Epithelial cell of proximal tubule (primary cell): ENCODE measurements at places on chromosomes 13 and 19. TPM values are rescaled to one million over a fixed set of nuclear protein-coding genes. Genes with fewer than 3 reads are reported as not detected.

GRCh38 chr13:109387471-109387870, 398.9 kb downstream of the IRS2 start:
- DNase-seq, result no peak

GRCh38 chr19:37948362-37948761, 41.4 kb downstream of the SIPA1L3 start:
- DNase-seq, result no peak

DNA sequence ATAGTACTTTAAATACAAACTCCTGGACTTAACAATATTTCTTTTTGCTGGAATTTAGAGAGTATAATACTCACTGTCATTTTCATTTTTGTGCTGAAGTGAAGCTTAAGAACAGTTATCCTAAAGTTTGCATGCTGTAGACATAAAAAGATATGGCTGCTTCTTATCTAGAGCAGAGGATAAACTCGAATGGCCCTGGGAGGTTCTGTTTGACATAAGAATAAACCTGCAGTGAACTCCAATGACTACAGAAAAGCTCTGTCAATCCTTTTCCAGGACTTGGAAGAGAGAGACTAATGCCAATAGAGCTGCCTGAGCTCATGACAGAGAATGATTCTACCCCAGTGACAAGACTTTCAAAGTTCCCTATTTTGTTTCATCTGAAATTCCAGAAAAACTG, 1017.8 kb upstream of the MIR17HG start:
- DNase-seq, result no peak

- DNase-seq, result no peak
Measured at GRCh38 chr13:24906268-24906667, 142.3 kb downstream of the RNF17 start.

- no peak for DNase-seq
Measured at GRCh38 chr13:21610687-21611086, 6.7 kb upstream of the MICU2 start.

DNA sequence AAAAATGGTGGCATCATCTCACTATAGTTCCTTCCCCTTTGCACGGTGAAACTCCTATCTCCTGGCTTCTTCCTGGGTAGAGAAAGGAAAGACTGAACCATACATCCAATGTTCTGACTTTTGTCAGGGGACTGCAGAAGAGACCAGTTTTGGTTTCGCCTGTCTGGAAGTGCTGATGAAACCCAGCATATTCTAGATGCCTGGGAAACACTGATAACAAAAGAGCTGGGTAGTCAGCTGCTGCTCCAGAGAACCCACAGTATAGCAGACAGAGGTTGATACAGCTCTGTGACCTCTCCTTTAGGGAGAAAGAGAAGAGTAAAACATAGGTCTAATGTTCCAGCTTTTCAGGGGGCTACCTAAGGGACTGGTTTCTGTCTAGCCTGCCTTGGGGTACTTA, 695.3 kb downstream of the DIAPH3 start:
- no peak for DNase-seq

DNA sequence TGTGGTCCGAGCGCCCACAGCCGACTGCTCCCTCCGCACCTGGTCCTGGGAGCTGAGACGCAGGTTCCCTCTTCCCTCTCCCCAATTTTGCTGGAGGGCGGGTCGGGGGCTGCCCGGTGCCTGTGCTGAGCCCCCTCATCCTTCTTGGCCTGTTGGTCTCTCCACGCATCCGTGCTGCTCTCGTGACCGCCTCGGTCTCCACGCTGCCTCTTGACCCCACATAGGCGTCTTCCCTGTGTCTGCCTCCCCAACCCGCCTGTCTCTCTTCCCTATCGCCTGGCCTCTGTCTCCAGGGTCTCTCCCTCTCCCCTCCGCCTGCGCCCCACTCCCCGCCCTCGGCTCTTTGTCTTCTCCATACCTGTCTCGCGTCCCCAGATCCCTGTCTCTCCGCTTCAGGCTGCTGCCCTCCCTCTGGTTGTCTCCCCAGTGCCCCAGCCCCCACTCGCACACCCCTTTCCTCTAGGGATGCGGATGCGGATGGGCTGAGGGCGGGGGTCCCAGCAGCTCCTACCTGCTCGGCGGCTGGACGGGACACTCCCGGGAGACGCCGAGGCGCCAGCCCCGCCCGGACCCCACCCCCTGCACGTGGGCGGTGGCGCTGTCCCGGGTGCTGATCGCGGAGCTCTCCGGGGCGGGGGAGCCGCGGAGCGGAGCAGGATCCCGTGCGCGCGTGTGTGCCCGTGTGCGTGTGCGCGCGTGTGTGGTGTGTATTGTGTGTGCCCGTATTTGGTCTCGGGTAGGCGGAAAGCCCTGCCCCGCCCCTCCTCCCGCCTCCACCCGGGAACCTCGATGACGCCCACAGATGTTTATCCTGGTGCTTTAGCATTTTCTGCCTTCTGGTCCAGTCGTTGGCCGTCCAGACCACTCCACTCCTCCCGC, at the start of gene SYT5:
Gene SYT5, minus strand, starts transcription at position 684 of the 879 bp plus-strand sequence. CDS start 1,248 bp downstream, outside the sequence.
- DNase-seq, result no peak

- DNase-seq, result peak; percentile 30
Measured at GRCh38 chr19:15934332-15935078, at the start of gene CYP4F11. CYP4F11 (minus strand) TSS chr19:15934529; CDS start chr19:15934408, 121 bp downstream.

DNA sequence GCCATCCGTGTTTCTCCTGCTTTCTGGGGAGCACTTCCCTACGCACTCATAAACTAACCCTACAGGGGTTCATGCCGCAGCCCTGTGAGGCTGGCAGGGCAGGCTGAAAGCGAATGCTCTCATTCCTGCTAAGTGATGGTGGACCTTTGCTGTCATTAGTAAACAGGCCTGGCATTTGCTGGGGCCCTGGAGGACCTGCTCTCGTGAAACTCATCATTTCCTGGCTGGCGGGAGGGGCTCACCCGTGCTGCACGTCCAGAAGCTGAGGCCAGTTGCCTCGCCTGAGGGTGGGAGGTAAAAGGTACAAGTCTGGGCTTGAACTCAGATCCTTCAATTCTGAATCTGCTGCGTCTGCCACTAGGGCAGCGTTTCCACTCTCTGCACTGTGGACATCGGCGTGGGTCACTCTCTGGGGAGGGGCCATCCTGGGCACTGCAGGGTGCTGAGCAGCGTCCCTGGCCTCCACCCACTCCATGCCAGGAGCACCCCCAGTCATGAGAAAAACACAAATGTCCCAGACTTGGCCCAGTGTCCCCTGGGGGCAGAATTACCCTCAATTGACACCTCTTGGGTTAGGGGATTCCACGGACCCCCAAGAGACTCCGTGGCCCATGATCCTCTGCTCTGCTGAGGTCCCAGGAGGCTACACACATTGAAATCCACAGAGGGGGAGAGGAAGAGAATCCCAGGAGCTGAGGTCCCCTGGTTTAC, 7.0 kb downstream of the MOB3A start:
- no peak for DNase-seq

DNA sequence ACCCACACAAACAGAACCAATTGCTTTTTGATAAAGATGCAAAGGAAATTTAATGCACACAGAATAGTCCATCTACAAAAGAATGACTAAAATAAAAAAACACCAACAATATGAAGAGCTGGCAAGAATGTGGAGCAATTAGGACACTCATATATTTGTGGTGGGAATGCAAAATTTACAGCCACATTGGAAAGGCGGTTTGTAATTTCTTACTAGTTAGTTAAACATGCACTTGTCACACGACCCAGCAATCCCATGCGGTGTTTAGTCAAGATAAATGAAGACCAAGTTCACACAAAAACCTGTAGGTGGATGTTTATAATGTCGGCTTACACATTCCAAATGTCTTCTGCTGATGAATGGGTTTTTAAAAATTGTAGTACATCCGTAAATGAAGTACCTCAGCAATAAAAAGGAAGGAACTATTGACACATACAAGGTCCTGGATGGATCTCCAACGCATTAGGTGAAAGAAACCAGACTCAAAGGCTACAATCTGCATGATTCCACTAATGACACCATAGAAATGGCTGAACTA, 5.2 kb downstream of the GRTP1 start:
- DNase-seq, result no peak

GRCh38 chr13:33003458-33004019, 12.7 kb upstream of the KL start:
- DNase-seq, result no peak

- DNase-seq, result no peak
Measured at GRCh38 chr13:28376604-28377003, 118.3 kb downstream of the FLT1 start.

DNA sequence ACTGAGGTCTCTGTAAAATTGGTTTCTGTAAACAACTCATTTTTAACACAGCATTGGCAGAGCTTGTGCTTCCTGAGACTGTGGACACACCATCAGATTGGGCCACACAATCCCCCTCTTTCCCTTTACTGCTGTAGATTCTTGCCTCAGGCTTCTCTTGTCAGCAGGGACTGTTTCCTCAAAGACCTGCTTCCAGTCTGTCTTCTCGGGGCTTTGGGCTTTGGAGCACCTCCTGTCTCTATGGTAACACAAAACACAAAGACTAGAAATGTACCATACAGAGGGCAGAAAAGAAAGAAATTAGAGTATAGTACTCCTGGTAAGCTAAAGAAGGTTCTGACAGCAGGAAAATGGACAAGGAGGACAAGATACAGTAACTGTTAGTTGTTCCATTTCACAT, 484.5 kb downstream of the DIAPH3 start:
- DNase-seq, result no peak

- no peak for DNase-seq
Measured at GRCh38 chr13:24407844-24408243, 98.5 kb downstream of the C1QTNF9 start.

- no peak for DNase-seq
Measured at GRCh38 chr19:593055-593454, 3.4 kb downstream of the HCN2 start.

GRCh38 chr13:69872321-69873047, 235.1 kb upstream of the ATXN8OS start:
- no peak for DNase-seq

DNA sequence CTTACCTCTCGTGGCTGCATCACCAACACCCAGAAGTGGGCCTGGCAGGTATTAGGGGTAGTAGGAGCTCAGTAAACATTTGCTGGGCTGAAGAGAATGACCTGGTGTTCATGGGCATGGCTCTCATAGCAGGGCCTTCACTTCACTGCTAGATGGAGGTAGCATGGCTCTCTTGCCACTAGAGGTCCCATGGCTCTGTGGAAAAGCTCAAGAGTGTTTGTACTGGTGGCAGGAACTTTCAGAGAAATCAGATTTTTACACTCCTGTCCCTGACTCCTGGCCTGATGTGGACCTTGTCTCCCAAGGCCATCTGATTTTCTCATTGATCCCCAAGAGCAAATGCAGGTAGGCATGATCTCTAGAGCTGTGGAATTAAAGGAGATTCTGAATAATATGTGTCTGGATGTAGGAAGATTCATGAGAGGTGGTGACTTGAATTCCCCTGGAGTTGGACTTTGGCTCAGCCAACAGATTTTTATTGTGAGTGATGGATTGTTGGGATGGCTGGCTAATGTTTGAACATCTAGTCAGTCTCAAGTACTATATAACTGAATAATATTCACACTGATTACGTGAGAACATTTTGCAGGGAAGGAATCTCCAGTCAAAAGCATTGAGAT, 5.7 kb downstream of the ZNF574 start:
- no peak for DNase-seq

DNA sequence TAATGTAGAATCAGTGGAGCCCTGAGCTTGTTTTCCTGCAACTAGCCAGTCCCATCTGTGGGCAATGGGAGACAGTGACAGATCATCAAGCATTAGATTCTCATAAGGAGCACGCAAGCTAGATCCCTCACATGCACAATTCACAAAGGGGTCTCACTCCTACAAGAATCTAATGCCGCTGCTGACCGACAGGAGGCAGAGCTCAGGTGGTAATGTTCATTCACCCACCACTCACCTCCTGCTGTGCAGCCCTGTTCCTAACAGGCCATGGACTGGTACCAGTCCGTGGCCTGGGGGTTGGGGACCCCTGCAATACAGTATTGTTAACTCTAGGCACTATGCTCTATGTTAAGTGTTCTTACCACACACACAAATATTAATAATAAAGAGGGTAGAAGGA, 362.8 kb downstream of the RBM26 start:
- DNase-seq, result no peak

- no peak for DNase-seq
Measured at GRCh38 chr13:99258210-99258860, at the start of gene GPR18. GPR18 (minus strand) TSS chr13:99258379; CDS start chr13:99255872, 2,507 bp downstream.

- DNase-seq, result no peak
Measured at GRCh38 chr13:76222511-76222910, 586.4 kb downstream of the LMO7 start.

DNA sequence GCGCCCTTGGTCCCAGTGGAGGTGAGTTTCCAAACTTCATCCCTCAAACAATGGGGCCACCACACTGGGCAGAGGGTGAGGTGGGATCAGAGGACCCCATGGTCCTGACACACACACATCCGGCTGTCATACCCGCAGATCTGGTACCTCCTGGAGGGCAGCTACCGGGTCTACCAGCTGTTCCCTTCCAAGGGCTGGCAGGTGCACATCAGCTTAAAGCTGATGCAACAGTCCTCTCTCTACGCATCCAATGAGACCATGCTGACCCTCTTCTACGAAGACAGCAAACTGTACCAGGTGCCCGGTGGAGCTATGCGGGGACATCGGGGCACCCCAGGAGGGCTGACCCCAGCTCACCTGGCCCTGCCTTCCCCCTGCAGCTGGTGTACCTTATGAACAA, 14.0 kb upstream of the PSMD8 start:
- DNase-seq, result no peak

DNA sequence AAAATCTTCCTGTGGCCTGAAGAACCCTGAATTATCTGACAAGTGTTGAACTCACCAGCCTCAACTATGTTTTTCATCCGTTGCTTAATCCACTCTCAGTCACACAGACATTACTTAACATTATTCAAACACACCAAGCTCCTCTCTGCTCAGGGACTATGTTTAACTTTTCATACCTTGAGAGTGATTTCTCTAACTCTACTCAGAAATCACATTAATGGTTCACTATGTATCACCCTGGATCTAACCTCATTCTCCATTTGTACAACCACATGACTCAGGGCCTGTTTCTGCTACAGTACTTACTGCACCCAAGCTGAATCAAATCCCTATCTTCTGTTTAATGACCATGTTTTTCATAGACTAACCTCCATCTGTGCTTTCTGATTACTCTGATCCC, 553.7 kb upstream of the PRR20A start:
- DNase-seq, result peak; percentile 71

GRCh38 chr19:31818798-31819105, 469.5 kb upstream of the TSHZ3 start:
- DNase-seq, result no peak

DNA sequence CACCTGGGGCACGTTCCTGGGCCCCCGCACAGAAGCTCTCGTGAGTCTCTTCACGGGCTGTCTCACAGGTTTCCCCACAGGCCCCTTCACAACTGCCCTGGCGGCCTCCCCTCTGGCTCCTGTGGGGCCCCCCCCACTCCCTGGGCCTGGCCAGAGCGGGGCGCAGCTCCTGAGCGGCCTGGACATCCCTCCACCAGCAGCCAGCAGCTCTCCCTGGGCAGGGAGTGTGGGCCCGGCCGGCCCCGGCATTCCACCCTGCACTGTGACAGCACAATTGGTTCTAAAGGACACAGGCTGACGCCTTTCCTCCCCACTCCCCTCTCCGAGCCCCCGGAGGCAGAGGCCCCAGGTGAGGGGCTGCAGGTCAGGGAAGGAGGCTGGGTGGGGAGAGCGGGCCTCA, 9.5 kb upstream of the TIMM13 start:
- DNase-seq, result no peak

TMED1 gene
- total RNA-seq, result 57.3 and 64.8 TPM in 2 replicates

MEF2B gene
- total RNA-seq, result not detected in 2 replicates

OR7A5 gene
- total RNA-seq, result not detected in 2 replicates

REEP6 gene
- total RNA-seq, result 3.8 and 4.8 TPM in 2 replicates

LAIR2 gene
- not detected in 2 replicates for total RNA-seq

SLC25A42 gene
- total RNA-seq, result 2.2 and 2.9 TPM in 2 replicates

MEIOSIN gene
- total RNA-seq, result not detected in 2 replicates

TNFRSF19 gene
- 7.3 and 8.4 TPM in 2 replicates for total RNA-seq

ADAMTSL5 gene
- total RNA-seq, result 0.07 and 0.23 TPM in 2 replicates

F7 gene
- total RNA-seq, result 0.06 TPM in 1 of 2 replicates, not detected in the other

DLL3 gene
- total RNA-seq, result 2.9 and 4.1 TPM in 2 replicates

ZNF71 gene
- 6.7 and 8.8 TPM in 2 replicates for total RNA-seq

KL gene
- 0.36 and 1.4 TPM in 2 replicates for total RNA-seq

ZNF878 gene
- 0.72 TPM in 1 of 2 replicates, not detected in the other for total RNA-seq
